Activated naive CD8-positive, alpha-beta T cell treated with anti-CD3 and anti-CD28 coated beads, Interleukin-2, amount 50 U/mL, for 16 hours (primary cell): ENCODE measurements at places on chromosomes 7 and 10.

- no peak for DNase-seq
Observed at GRCh38 chr10:25191162-25191895, 16.5 kb downstream of the GPR158 start.

DNA sequence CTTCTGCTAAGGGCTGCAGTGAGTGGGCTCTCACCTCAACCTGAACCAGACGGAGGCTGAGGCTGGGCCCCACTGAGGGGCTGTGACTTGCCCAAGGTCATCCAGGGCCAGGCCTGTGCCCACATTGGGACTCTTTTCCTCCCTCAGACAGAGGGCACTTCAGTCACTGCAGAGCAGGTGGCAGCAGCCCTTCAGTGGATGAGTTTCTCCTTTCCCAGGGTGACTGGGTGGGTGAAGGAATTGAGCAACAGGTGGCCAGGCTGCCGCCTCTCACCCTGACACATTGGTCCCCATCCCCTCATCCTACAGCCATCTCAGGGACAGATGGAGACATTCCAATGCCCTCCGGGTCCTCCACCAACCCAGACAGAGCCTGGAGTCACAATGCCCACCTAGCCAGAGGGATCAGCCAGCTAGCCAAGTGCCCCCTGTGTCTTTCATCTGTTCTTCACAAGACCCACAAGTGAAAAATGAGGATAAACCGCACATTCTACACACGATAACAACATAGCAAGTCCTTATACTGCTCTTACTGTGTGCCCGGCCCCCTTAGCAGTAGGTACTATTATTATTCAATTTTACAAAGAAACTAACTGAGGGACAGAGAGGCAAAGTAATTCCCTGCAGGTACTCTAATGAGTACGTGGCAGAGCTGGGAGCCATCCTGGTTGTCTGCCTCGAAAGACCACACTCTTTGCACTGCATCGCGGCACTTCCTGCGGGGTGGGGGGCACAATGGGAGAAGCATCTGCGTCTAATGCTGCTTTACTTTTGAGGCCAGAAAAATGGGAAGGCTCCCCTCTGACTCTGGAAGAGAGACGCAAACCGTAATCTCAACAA is 1.7 kb upstream of the SLC18A3 start:
- DNase-seq: no peak

DNA sequence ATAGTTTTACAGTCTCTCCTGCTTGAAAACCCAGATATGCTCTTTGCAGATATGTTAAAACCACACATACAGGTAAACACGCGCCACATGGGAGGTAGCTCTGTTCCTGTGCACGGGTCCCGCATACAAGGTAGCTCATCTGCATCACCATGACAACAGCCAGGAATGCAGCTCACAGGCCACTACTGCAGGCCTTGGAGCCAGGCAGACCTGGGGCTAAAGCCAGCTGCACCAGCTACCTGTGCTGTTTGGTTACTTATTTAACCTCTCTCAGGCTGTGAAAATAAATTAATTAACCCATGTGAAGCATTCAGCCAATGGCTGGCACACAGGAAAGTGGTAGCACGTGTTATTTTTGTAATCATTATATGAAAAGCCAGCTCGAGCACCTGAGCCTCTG is 428.3 kb downstream of the TNS3 start:
- no peak for DNase-seq

GRCh38 chr7:71633551-71634008 is 501.6 kb downstream of the GALNT17 start:
- DNase-seq: no peak

GRCh38 chr7:120216947-120217346 is 56.0 kb upstream of the KCND2 start:
- DNase-seq: no peak

DNA sequence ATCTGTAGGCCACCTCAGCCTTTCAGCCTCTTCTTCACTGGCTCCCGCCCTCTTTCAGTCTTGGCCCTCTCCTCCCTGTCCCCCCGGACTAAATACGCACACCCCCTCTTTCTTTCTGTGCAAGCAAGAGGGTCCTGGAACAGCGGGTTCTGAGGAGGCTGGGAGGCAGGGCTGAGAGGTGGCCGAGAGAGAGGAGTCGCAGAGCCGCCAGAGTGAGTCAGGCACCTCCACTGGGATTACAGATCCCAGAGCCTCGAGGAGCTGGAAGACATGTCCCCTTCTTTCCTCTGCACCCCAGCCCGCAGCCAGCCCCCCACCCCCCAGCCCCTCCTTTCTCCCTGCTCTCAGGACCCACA is 182 bp downstream of the CCDC136 start:
- no peak for DNase-seq

DNA sequence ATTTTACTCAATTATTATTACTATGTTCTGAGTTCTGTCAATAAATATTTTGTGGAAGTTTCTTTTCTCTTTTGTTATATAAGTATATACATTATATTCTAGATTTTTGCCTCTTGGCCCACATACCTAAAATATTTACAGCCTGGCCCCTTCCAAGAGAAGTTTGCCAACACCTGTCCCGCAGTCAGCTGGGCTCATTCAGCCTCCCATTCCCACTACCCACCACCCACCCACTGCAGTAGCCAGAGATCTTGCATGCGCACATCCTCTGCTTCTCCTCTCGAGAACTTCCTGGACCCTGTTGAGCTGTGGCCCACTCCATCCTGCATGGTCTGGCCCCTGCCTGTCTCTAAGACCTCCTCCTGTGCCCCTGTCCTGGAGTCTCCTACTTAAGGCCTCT is 33.6 kb downstream of the WIPF3 start:
- no peak for DNase-seq

GRCh38 chr7:75889826-75890225 is 11.0 kb downstream of the RHBDD2 start:
- no peak for DNase-seq

DNA sequence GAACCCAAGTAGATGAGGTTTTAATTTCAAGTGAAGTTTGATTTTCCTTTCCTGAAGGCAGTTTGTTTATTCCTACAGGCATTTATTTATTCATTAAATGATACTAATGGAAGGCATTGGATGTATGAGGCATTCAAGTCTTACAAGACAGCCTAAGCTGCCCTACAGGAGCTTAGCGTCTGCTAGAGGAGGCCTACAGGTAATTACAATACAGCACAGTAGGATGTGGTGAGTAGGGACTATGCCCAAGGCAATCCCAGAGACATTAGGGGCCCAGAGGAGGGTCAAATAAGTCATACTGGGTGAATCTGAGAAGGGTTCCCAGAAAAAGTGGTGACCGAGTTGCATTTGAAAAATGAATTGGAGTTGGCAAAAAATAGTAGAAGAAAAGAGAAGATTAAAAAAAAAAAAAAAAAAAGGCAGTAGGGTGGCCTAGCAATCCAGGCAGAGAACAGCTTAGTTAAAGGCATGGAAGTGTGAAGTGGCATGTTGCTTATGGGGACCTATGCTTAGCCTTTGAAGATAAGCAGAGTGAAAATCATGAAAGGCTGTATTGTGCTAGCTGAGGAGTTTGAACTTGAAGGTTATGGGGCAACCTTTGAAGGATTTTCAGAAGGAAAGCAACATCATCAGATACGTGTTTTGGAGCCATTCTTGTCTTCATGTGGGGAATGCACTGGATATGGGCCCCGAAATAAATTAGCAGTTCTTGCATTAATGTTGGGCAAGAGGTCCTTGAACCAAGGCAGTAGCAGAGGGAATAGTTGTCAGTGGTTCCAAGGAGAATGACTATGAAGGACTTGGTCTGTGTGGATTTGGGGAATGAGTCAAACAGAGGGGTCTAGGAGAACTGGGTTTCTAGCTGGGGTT is 65.5 kb downstream of the SNX10 start:
- no peak for DNase-seq

DNA sequence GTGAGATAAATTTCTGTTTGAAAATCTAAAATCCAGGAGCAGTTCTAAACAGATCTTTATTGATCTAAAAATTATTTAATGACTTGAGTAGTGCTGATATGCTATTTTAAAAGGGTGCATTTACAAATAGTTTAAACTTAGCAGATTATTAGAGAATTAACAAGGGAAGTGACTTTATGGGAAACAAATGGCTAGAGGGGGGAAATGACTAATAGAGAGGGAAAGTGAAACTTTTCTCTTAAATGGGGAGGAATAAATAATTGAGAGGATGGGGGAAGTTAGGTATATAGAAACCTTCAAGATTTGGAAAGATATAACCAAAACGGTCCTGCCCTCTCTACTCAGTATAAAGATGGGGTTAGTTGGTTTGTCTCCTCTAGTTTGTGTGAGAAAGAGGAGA is 90.1 kb upstream of the ARMC3 start:
- DNase-seq: no peak

DNA sequence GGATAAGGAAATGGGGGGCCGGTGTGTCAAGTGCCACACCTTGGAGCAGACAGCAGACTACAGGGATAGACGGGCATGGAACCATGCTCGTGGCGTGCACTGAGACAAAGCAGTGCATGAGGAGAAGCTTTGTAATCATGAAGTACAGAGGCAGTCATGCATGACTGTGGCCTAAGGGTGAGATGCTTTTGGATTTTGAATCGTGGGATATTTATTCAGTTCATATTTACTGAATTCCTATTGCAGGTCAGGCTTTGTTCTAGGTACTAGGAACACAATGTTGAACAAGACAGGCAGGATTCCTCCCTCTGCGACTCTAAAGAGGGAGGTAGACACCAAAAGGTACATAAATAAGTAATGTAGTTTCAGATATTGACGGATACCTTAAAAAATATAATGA is 597.6 kb downstream of the PARD3 start:
- DNase-seq: no peak
